Hematopoietic multipotent progenitor cell treated with erythropoietin and hydrocortisone succinate and interleukin-3 and kit ligand, for 8 days (in vitro differentiated cells): ENCODE measurements at places on chromosomes 2 and 18.

- DNase-seq: no peak
These were observed 67.2 kb downstream of the CUL3 start for GRCh38 chr2:224517963-224518362.

DNA sequence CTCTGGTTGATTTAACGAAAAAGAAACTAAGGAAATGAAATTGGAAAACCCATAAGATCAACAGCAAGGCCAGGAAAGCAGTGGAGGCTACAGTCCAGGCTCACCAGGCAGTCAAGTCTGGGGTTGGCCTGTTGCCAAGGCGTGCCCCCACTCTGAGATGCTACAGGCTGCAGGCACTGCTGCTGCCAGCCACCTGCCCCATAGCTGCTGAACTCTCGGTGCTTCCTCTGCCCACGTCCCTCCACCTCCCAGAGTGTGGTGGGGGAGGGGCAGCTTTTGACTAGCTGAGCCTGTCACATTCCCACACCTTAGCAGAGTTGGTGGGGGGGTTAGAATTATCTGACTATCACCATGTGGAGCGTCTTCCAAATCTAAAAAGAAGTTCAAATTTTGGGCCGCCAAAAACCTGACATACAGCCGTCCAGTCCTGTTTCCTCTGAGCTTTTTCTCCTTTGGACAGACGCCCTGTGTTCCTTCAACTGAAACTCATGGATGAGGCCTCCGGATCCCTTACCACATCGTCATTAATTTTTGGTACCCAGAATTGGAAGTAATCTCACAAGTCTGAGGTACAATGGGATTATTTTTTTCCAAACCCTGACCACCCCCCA is 3.9 kb upstream of the SH3RF3 start:
- DNase-seq: no peak

- no peak for DNase-seq
These were observed 894.4 kb downstream of the BCL11A start for GRCh38 chr2:59658906-59659635.

DNA sequence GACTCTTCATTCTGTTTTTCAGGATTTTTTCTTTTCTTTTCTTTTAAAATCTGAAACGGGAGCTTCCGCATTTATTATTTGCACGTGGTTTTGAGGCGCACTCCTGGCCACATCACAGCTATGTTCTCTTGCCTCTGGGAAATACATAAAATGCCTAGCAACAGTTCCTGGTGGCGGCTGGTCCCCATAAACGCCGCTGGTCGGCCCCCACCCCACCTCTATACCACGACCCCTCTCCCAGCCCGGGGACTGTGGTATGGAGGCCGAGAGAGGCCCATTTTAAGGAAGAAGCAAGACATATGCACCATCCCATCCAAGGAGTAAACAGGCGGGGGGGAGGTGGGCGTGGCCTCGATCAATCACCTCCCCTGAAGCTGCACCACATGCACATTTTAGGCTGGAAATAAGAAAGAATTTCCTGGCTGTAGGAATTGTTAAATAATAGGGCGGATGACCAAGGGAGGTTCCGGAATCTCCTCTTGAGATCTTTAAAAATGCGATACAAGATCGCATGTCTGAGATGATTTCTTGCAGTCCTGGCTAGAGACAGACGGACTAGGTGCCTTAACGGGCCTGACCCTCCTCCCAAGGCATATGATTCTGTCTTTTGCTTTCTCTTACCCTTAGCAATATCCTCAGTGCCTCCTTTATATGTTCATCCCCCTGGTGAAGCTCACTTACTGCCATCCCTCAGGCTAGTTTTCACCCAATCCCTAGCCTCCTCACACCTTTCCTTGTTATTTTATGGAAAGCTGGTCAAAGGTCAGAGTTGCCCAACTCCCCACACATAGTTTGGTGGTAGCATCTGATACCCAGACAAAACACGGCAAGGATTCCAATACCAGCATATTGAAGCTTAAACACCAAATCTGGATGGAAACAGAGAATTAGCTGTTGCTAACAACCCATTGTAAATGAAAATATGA is 82.4 kb downstream of the BCL2 start:
- DNase-seq: no peak

GRCh38 chr2:88067189-88067588 is 436 bp upstream of the SMYD1 start:
- no peak for DNase-seq

DNA sequence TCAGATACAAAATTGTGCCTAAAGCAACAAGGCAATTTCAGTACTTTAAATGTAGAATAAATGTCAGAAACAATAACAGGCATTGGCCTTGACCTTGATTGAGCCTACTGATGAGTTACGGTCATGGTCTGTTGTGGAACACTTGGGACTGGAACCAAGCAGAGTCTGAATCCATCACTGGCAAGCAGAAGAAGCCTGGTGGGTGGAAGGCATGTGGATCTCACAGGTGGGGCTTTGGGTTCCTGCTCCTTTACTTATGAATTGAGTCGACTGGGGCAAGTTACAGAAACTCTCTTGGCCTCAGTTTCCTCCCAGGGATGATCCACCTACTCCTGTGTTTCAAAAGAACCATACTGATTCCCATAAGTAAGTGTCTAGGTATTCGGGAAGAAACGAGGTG is 102.3 kb downstream of the KCNF1 start:
- DNase-seq: no peak

GRCh38 chr2:181741756-181742155 is 61.4 kb upstream of the NEUROD1 start:
- no peak for DNase-seq

DNA sequence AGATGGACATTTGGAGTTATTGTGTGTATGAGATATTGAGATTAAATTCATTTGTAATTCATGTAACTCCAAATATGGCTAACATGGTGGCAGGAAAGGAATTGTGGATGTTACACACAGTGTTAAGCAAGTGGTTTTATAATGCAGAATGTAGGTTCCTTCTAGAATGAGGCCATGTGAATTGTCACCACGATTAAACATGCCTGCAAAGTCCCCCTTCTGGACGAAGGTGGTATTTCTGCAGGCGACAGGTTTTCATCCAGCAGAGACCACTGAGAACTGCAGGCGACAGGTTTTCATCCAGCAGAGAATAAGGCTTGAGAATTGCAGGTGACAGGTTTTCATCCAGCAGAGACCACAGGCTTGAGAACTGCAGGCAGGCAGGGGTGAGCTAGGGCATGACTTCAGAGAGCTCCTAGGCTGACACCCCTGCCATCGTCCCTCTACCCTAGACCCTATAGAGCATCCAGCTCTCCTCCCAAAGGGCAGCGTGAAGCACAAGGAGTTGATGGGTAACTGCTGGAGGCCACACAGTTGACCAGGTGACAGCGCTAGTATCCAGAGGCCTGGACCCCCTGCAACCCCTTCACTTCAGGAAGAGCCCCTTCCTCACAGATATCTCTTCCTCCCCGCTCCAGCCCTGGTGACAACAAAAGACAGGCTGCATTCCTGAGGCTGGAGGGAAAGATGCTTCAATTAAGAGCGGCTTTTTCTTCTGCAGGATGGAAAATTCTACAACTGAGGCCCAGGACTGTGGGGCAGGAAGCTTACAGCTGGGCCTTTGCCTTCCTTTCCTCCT is 175.8 kb downstream of the LOXHD1 start:
- DNase-seq: peak; percentile 51

GRCh38 chr2:45320956-45321355 is 290.1 kb downstream of the SRBD1 start:
- no peak for DNase-seq

DNA sequence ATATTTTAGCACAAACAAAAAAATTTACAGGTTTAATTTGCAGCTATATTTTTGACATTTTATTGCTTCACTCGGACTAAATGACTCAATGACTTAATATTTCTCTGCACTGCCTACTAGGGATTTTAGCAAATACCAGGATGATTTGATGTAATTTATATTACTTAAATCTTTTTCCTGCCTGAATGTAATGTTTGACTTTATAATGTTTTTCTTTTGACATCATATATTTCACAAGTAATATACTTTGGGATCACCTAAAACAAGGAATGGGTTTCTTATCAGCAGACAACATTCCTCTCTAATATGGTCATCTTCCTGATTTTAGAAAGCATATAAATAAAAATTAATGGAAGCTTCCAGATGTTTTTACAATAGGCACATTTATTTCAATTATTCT is 253.2 kb upstream of the EPC2 start:
- DNase-seq: no peak

GRCh38 chr18:76102156-76102555 is 392.9 kb downstream of the ZNF516 start:
- DNase-seq: no peak

- no peak for DNase-seq
These were observed 25.5 kb upstream of the SLC8A1 start for GRCh38 chr2:40477361-40477760.

DNA sequence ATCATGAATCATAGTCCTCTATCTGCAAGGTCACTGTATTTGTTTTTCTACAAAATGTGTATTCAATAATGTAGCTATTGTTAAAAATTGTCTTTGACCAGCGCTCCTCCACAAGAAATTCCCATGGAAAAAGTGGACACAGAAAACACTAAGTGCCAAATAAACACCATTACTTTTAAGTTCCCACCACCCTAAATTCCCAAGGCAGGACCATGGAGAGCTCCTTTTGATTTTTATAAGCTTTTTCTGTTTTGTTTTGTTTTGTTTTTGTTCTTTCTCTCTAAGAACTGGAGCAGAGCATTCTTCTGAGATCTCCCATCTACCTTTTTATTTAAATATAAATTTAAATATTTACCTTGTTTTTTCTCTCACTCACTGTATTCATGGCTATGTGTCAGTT is 44.5 kb downstream of the LRATD1 start:
- DNase-seq: no peak

GRCh38 chr2:96962567-96963203 is 23.7 kb downstream of the FAM178B start:
- DNase-seq: no peak

- DNase-seq: no peak
These were observed 156.6 kb downstream of the NR4A2 start for GRCh38 chr2:156175946-156176345.

DNA sequence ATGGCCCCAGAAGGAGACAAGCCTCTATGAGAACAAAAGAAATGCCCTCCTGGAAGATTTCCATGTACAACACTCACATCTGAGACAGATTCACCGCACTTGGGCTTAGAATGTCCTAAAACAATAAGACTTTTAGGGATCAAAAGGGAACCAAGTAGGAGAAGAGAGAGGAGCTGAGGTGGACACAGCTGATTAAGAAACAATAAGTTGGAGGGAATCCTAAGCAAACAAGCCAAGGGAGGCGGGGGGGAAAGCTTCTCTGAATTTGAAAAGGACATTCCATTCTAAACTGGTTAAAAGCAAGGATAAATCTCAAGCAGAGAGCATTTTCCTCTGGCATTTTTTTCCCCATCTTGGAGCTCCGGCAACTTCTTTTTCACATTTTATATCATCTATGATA is 9.9 kb downstream of the ACVR1 start:
- no peak for DNase-seq

GRCh38 chr2:86213699-86214502 is 14.6 kb downstream of the MRPL35 start:
- DNase-seq: peak; percentile 91

DNA sequence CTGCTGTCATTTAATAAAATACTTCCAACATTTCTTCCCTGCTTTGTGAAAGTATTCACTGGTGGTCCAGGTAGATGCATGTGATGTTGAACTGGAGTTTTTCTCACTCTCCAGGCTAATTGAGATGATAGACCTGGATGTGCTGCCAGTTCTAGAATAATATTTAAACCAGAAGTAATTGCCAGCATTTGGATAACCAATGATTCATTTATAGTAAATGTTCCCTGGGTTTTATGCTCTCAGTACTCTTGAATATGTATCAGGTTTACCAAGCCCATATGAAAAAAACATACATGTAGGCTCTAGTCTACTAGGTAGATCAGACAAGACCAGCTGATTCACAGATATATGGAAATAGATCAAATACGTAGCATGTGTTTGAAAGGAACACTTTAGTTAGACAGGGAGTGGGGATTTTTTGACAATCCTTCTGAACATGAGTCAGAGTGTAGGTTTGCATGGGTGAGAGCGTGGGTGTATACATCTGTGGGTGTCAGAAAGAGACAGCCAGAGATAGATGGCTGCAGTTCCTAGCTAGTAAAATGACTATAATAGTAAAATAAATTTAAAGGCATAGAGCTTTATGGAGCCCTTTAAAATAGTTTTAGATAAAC is 115.1 kb downstream of the NAB1 start:
- no peak for DNase-seq

DNA sequence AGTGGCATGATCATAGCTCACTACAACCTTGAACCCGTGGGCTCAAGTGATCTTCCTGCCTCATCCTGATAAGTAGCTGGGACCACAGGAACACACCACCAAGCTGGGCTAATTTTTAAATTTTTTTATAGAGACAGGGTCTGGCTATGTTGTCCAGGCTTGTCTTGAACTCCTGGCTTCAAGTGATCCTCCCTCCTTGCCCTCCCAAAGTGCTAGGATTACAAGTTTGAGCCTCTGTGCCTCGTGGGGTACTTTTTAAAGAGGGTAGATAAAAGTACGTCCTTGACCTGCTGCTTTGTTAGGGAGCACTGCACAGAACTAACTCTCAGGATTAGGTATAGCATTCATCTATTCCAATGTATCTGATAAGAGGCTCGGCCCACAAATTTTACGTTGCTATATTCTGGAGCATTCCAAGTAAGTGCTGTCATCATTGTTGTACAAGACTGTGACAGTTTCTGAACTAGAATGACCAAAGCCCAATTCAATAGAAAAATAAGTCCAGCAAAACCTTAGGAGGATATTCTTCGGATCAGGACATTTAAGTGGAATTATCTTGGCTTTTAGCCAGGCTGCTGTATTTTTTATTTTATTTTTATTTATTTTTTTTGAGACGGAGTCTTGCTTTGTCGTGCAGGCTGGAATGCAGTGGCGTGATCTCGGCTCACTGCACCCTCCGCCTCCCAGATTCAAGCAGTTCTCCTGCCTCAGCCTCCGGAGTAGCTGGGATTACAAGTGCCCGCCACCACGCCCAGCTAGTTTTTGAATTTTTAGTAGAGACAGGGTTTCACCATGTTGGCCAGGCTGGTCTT is 4.1 kb downstream of the MTCL1 start:
- no peak for DNase-seq

DNA sequence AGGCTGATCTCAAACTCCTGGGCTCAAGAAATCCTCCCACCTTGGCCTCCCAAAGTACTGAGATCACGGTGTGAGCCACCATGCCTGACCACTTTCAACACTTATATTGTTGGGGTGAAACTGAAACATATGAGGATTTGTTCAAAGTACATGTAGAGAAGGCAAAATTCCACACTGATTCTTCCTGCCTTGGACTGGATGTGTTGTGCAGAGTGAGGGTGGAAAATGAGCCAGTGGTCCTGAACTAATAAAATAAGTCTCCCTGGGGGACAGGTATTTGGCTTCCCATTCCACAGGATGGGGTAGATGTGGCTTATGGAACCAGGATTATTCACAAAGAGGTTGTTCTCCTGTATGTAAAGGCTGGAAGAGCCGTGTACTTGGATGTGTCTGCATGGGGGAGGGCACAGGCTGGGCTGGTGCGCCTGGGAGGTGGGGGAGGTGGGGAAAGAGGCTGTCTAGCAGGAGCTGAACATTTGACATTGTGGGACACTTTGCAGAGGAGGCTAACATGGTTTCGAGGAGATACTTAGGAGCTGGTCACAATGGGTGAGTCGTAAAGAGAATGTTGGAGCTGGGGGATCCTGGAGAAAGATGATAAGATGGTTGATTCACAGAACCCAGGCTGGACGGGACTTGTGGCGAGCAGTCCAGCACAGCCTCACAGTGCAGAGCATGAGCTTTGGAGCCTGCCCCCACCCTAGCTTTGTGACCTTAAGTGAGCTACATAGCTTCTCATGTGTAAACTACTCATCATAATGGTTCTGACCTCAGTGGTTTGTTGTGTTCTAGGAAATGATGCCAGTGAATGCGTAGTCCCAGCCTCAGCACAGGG is at the start of gene TXNDC2:
TSS of gene TXNDC2 (plus strand) at position 804 of the 835 bp plus-strand sequence. CDS start 708 bp downstream, outside the sequence.
- DNase-seq: peak; percentile 80

- no peak for DNase-seq
These were observed 54.7 kb downstream of the INO80D start for GRCh38 chr2:206031162-206031784.
